HCT116 (cell line): ENCODE measurements at places on chromosomes 2 and 18. TPM values are rescaled to one million over a fixed set of nuclear protein-coding genes. Genes with fewer than 3 reads are reported as not detected.

Gene ZNF892
- 0.27 TPM for total RNA-seq

Gene XRCC5
- 424 TPM for total RNA-seq

Gene KIAA2012
- total RNA-seq = not detected

Gene FN1
- 11.1 TPM for total RNA-seq

Gene UPP2
- total RNA-seq = not detected

Gene CPLX4
- total RNA-seq = not detected

Gene OTOF
- 0.10 TPM for total RNA-seq

Gene CARF
- total RNA-seq = 4.2 TPM

Gene DOK6
- not detected for total RNA-seq

Gene LBX2
- 10.1 TPM for total RNA-seq
